ENCODE measurements at places on chromosomes 7 and 10.

GRCh38 chr10:80191589-80192270 is 13.6 kb downstream of the ANXA11 start:
- no peak for DNase-seq

DNA sequence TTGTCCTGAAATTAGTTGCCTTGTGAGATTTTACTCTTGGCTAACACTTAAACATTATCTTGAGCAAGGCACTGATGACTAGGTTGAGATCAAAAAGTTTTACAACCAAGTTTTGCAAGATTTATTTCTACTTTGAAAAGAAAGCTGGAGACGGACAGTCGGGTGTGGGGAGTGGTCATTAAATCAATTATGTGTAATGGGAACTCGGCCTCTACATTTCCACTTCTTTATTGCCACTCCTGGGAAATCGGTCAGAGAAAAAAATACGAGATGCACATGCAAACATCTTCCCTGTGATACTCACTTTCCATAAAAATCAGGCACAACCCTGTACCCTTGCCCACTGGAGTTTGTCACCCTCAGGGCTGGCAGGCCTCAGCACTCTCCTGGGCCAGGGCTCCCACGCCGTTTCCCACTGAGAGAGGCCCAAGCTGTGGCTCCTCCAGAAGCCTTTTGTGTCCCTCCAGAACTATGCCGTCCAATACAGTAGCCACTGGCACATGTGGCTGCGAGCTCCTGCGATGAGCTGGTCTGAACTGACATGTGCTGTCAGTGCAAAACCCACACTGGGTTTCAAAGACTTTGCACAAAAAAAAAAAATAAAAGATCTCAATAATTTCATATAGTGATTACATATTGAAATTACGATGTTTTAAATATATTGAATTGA is 7.5 kb upstream of the GPNMB start:
- DNase-seq: no peak

GRCh38 chr7:114819616-114820362 is 102.1 kb upstream of the MDFIC start:
- DNase-seq: no peak

GRCh38 chr7:26636808-26637207 is 227.6 kb downstream of the SKAP2 start:
- no peak for DNase-seq

GRCh38 chr10:116470071-116470470 is 42.4 kb downstream of the PNLIPRP3 start:
- DNase-seq: no peak

- DNase-seq: no peak
Observed at GRCh38 chr10:12690525-12691126, 310.9 kb downstream of the CCDC3 start.

DNA sequence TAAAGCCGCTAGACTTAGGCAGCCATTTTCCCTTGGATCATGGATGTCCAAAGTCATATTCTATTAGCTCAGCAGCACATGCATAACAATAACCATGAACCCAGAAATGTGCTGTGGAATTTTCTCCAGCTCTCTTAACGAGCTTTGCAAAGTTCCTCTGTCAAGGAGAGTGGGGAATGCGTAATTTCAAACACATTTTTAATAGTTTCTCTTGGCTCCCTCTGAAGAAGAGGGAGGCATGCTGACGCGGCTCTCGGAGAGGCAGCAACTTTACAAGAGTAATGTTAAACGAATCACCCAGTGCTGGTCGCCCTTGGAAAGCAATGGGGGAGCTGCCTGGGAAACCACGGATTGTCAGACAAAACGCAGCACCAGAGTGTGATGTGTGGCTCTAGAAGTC is 114.8 kb downstream of the RAB18 start:
- DNase-seq: no peak

- no peak for DNase-seq
Observed at GRCh38 chr10:47023237-47024045, 112.2 kb downstream of the PTPN20 start.

DNA sequence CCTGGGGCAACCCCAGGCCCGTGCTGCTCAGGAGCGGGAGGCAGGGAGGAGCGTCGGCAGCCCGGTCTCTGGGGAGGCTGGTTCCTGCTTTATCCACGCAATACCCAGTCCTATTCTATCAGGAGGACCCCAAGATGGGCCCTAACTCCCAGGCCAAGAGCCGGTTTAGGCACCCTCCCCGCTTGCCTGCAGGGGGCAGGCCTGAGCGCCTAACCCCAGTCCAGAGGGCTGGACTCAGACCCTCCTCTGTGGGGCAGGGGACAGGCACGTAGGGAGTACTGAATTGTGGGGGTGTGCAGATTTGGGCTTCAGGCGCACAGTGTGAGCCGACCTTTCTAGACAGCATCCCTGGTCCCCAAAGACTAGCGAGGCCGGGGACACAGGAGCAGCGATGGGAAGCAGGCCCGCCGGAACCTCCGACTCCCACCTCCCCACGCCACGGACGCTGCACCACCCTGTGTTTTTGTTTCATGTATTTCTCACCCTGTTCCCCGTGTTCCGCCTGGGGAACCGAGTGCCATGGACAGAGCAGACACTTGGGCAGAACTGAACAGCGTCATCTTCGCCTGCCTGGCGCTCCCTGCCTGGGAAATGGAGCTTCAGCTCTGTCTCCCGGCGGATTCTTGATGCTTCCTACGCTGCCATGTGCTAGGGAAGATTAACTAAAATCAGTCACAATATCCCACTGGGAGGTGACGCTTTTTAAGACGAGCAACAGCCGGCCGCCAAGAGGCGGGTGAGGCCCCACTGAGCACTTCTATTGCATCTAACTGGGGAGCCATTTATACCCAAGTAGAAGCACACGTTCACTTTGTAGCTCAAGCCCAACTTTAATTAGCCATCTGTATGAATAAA is 5.3 kb downstream of the NUDT1 start:
- no peak for DNase-seq

DNA sequence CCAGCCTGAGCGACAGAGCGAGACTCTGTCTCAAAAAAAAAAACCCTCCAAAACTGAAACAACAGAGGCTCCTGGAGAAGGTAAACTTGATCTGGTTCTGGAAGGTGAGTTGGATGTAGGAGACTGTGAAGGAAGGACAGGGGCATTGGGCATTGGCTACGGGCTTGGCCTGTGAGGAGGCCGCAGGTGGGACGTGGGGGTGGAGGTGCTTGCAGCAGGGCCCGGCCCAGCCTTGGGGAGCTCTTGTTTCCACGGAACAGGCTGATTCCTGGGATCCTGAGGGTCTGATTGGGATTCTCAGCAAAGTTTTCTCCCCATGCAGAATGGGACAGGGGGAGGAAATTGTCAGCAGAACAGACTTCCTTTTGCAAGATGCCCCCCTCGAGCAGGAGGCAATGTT is 30.6 kb downstream of the IL15RA start:
- no peak for DNase-seq

DNA sequence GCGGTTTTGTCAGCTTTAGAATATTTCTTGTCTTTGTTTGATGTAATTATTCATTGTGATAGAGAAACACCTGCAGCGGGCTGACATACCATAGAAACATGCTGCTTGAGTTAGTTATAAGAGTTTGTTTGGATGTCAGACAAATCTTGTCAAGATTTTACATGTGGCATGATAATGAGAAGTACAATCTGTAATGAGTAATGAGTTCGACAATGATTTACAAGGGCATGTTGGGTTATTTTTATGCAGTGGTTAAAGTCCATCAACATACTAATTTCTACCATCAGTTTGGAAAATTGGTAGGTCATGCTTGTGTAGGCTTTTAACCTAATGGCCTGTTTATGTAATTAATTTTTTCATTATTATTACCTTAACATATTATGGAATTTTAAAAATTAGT is 31.3 kb downstream of the FZD1 start:
- no peak for DNase-seq

DNA sequence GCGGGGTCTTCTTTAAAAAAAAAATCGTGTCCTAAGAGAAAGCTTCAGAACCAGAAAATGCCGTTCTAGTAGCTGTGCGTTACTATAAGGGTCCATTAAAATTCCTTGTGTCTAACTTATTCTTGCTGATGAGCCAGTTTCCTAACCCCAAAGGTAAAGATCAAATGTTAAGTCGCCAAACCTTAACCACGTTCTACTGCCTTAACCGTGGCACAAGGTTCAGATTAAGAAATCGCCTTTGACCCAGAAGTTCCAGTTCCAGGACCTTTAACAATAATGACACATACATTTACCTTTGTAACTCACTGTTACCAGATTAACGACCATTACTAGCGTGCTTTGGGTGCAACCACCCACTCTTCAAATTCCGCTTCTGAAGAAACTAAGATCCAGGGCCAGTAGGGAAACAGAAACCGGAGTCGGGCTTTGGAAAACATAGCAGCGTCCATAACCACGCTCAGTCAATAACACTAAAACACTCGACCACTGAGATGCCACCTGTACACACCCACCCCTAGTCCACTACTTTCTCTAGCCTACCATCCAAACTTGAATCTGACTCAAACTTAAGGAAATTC is 620 bp downstream of the BET1 start:
- DNase-seq: no peak

GRCh38 chr10:114526126-114526503 is 121.8 kb upstream of the AFAP1L2 start:
- DNase-seq: no peak

DNA sequence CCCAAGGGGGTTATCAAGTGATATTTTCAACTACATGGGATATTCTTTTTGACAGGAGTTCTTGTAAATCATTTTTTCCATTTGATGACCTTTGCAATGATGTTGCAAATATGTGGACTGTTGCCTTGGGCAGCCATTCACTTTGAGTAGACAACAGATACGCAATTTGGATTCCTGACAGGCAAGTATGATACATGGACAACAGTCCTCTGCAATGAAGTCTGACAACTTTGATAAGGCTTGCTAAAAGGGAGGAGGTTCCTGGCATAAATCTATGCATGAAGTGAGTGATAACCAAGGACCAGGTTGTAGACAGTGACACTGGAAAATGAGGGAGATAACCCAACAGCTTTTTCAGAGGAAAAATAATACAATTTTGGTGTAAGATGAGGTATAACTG is 17.7 kb downstream of the LRRD1 start:
- no peak for DNase-seq

DNA sequence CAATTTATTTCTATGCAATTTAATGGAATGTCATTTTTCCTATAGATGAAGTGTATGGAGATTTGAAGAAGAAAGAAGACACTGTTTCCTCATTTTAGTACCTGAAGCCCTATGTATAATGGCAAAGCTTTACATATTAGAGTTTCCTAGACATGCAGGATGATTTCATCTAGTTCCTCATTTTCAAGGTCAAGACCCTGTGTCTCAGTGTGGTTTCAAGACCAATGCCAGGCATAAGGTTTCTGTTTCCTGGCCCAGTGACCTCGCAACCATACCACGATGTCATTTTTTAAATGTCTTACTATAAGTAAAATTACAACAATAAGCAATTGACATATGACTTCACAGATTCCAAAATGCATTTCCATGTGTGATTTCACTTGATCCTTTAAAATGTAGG is 336.5 kb upstream of the PRKCQ start:
- no peak for DNase-seq

GRCh38 chr7:1978656-1979590 is 253.8 kb downstream of the MAD1L1 start:
- DNase-seq: no peak

GRCh38 chr10:44316922-44317215 is 68.0 kb downstream of the CXCL12 start:
- DNase-seq: no peak

GRCh38 chr7:2542916-2543871 is 12.1 kb downstream of the BRAT1 start:
- no peak for DNase-seq

GRCh38 chr10:3126741-3127346 is 45.7 kb downstream of the PITRM1 start:
- DNase-seq: no peak

DNA sequence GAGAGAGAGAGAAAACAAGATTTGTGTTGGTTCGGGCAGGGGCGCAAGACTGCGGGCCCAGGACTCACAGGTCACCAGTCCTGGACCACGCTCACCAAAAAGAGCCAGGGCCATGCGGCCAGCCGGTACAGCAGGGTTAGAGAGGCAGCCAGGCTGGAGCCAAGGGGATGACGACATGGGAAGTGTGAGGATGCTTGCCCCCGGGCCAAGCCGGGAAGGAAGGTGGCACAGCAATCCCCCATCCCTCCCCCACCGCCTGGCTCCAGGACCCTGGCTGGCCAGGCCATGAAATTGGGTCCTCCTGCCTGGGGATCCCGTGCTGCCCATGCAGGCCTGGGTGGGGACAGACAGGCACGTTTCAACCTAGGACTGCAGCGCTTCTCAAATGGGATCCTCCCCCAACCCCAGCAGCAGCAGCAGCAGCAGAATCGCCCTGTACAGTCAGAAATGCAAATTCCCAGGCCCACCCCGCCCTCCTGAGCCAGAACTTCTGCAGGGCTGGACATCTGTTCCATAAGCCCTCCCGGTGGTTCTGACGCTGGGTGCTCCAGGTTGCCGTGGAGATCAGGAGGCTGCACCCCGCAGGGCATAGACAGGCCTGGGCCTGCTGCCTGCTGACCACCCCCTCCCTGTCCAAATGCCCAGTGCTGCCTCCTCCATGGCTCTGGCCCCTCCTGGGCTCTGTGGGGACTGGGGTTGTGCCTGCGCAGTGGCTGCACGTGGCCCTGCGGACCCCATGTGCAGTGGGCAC is 35.0 kb downstream of the YKT6 start:
- no peak for DNase-seq

DNA sequence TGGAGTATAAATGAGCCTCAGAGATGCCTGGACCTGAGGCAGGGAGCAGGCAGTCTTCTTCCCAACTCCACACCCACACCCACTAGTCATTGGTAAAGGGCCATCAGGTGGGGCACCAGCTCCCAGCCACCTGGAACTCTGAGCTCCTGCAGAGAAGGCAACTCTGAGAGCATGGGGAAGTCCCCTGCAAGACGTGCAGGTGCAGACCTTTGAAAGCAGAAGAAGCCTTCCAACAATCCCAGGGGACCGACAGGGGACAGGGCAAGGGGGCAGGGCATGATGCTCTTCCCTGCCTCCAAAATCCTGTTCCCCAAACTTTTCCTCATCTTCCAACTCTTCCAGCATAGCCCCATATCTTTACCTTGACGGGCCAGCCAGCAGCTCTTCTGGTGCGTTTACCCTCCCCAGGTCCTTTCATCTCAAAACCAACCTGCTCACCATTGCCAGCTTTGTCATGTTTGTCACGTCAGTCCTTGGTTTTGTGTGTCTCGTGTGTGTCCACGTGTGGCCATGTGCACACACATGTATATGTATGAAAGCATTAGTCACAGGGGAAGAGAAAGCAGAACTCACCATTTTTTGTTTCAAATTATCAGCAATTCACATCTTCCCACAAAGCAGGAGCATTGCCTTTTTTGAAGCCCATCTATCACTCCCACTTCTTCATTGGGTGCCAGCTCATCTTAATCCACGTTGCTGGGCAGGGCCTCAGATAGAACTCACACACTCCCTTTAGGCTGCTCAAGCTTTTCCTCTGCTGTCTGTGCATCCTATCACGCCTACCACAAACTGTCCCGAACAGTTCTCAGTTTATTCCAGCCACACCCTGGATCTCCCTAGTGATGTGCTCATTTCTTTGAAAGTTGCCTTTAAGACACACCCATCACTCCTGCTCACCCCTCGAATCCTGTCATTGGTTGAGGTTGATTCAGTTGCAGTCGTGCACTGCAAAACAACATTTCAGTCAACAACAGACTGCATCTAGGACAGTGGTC is 41.0 kb upstream of the AMPH start:
- DNase-seq: no peak

Measured in activated CD8-positive, alpha-beta memory T cell treated with anti-CD3 and anti-CD28 coated beads, Interleukin-2, amount 50 U/mL, for 4 hours (primary cell).